Right cardiac atrium (tissue), 5 donors: ENCODE measurements at places on chromosomes 12 and 14. TPM values are rescaled to one million over a fixed set of nuclear protein-coding genes. Genes with fewer than 3 reads are reported as not detected.

The CABP1 gene
- 4.0 TPM for total RNA-seq

The MYH6 gene
- total RNA-seq, result 15,773 TPM

The KCNH3 gene
- 1.1 TPM for total RNA-seq

The ERP27 gene
- 0.42 TPM for total RNA-seq

The GLS2 gene
- total RNA-seq, result 0.53 TPM
